Bone marrow (tissue), 2 donors: ENCODE measurements at places on chromosomes 1 and 21.
A peak's percentile ranks its signal among the peaks of the same experiment; 100 is the strongest.

DNA sequence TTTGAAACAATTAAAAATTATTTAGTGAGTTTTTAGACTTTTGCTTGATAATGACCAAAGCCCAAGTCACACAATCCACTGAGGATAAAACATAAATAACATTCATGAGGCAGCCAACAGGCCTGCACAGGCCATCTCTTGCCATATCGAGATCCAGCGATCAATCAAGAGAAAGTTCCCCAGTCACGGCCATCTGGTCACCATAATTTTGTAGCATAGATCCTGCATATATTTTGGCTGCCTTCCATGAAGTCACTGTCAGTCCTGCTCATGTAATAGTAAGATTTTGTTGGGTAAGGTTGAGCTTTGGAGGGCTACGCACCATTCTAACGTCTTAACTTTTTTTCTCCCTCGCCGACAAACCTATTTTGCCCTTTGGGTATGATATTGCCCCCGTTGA is 17.5 kb downstream of the KPNA6 start:
- DNase-seq, result no peak

DNA sequence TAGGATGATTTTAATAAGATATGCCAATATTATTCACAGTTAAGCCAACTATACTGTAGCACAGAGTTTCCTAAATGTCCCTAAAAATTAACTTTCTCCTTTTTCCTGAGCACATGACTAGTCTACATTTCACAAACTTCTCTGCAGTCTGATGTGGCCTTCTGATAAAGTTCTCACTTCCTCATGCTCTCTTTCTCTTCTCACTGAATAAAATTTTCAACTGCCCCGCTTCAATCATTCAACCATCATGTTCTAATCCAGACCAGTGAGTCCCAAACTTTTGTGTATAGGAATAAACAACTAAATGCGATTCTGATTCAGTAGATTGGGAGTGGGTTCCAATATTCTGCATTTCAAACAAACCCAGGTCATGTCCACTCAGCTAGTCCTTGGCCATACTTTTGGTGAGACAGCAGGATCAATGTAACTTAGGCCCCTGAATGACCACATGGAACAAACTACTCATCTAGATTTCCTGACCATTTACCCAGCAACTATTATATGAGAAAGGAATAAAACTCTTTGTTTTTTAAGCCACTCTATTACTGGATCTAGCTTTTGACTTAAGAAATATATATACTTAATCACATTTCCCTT is 20.1 kb downstream of the TUT4 start:
- DNase-seq, result no peak

- no peak for DNase-seq
Measured at GRCh38 chr1:19053486-19053885, 97.0 kb upstream of the IFFO2 start.

GRCh38 chr1:204463125-204464060 is 31.2 kb downstream of the PIK3C2B start:
- no peak for DNase-seq

- no peak for DNase-seq
Measured at GRCh38 chr1:23339632-23340031, 4.5 kb downstream of the HNRNPR start.

- no peak for DNase-seq
Measured at GRCh38 chr1:116891396-116892079, 18.2 kb upstream of the PTGFRN start.

DNA sequence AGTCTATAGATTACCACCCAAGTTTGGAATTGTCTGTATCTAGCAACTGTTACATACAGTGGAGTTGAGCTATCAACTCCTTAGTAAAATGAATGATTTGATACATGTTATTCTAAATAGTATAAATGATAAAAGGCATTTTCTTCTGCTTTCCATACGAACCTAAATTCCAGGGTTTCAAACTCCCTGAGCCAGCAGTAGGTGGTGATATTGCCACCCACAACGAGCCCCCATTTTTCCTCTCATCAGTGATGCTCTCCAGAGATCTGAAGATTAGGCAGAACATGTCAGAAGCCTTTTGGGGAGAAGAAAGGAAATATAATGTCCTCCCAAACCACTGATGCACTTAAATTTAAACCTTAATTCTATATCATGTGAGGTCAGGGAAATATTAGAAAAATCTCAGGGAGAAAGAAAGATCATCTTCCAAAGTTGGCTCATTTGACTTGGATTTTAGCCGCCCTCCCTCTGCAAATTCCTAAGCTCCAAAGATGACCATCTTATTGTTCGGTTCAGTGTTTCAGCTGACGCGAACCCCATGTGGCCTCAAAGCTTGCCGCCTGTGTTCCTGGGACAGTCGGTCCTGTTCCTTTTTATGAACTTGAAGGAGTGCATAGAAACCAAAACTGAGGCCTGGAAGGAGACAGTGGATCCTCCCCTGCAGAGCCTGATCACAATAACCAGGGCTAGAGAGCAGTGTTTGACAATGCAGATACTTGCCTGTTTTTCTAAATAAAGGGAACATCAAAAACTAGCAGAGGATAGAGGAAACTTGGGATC is 2.3 kb downstream of the EVA1C start:
- DNase-seq, result no peak

GRCh38 chr1:93613898-93614297 is 67.7 kb downstream of the BCAR3 start:
- DNase-seq, result no peak

- peak; percentile 52 for DNase-seq
Measured at GRCh38 chr21:45590246-45590725, 48.0 kb upstream of the SLC19A1 start.

DNA sequence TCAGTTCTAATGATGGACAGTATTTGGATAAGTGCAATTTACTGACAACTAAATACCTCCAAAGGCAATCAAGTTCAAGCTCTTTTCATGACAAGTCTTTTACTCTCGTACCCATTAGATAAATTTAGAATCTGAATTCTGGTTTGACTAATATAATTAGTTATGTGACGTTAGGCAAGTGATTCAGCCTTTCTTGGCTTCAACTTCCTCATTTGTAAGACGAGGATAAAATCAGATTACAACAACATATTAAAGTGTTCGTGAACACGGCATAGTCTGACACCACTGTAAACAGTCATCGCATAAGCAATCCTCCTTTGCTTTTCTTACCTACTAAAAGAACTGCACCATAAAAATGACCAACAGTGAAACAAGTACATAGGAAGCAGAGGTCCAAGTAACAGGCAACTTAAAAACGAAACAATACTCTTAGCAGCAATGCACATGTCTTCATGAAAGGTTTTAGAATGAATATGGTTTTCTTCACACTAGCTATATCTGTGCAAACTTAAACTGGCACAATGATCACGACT is 25.7 kb downstream of the COA6 start:
- no peak for DNase-seq

DNA sequence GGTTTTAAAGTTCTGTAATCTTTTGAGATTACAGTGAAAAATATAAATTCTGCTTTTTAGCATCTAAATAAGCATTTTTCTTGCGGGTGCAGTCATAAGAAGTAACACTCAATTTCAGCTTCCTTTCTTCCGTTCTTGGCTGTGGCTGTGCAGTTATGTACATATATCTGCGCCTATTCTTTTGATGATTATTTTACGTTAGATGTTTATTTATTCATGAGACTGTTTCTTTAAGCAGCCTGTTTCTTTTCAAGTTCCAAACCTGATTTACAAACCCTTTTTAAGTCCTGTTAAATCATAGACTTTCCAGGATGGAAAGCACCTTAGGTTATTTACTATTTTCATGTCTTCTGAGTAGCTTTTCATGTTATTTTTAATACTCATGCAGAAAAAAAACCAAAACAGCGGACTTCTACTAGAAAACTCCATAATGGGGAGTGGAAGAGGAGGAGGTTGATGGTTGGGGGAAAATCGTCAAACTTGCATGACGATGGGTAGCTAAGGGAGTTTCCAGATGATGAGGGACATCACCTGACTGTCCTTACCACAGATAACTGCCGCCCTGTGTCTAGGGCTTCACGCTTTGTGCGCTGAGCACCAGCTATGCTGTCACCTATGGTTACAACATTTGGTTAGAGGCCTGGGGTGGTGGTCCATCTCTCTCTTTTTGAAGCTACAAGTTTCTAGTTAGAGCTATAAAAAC is 2.6 kb downstream of the PRDM2 start:
- DNase-seq, result no peak

GRCh38 chr1:117562581-117563491 is 43.0 kb upstream of the TENT5C start:
- no peak for DNase-seq

- DNase-seq, result no peak
Measured at GRCh38 chr21:36918291-36918690, 48.2 kb downstream of the HLCS start.
